ENCODE measurements at places on chromosomes 16 and 17.

DNA sequence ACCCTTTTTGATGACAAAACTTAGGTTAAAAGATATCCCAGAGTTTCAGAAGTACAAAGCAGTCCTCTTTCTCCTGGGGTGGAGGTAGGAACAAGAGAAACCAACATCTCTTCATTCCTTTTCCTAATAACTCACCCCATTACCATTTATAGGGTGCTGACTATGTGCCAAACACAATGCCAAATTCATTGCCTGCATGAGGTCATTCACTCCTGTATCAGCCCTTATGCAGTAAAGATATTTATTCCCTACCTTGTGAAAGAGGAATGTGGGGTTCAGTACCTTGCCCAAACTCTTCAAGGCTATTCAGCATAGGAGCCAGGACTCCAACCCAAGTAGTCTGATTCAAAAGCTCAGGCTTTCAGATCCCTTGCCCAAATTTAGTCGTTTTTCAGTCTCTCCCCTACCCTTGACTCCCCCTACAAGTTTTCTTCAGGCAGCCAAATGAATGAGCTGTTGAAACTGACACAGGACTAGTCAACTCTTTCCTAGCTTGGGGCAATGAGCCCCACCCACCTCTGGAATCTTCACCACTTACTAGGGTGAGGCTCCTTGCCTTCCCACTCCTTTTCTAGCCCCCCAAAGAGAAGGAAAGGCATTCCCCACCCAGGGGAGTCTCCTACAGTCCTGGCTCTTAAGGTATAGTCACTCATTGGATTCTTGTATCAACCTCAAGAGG, 5.9 kb downstream of the KRT14 start:
- H3K36me3 ChIP-seq, result no peaks in the 10 kb centered on the region
- H3K27ac ChIP-seq, result no peak overlapping the region
- DNase-seq, result no peak
- H3K4me3 ChIP-seq, result no peak overlapping the region
- H3K4me1 ChIP-seq, result no peaks in the 10 kb centered on the region

DNA sequence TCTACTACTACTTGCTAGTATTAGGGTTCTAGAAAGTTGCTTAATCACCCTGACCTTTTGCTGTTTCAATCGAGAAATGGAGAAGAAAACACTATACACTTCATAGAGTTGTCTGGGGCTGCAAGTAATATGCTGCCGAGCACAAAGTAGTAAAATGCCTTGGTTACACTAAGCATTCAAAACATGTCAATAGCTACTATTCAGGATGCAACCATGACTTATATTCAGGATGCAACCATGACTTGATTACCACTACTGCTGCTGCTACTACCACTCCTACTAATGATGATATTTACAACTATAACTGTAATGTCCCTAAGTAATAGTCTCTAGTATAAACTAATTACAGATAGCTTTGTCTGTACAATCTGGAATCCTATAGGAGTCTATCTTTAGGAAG, 35.3 kb downstream of the ADAMTS18 start:
- no peak overlapping the region for H3K4me3 ChIP-seq
- DNase-seq, result no peak
- no peaks in the 10 kb centered on the region for H3K36me3 ChIP-seq
- no peaks in the 10 kb centered on the region for H3K27me3 ChIP-seq
- H3K4me1 ChIP-seq, result no peaks in the 10 kb centered on the region
- H3K27ac ChIP-seq, result no peak overlapping the region

- DNase-seq, result no peak
- peak overlapping the region; percentile 40 for H3K27ac ChIP-seq
- no peak overlapping the region for H3K4me3 ChIP-seq
- H3K36me3 ChIP-seq, result peaks cover 25% of the 10 kb centered on the region
- peaks cover 57% of the 10 kb centered on the region for H3K4me1 ChIP-seq
Observed at GRCh38 chr16:2043667-2044451, 3.8 kb downstream of the NTHL1 start.

- H3K27ac ChIP-seq, result no peak overlapping the region
- H3K4me1 ChIP-seq, result no peaks in the 10 kb centered on the region
- no peak for DNase-seq
- H3K27me3 ChIP-seq, result no peaks in the 10 kb centered on the region
Observed at GRCh38 chr17:75652341-75652740, 14.6 kb downstream of the RECQL5 start.

DNA sequence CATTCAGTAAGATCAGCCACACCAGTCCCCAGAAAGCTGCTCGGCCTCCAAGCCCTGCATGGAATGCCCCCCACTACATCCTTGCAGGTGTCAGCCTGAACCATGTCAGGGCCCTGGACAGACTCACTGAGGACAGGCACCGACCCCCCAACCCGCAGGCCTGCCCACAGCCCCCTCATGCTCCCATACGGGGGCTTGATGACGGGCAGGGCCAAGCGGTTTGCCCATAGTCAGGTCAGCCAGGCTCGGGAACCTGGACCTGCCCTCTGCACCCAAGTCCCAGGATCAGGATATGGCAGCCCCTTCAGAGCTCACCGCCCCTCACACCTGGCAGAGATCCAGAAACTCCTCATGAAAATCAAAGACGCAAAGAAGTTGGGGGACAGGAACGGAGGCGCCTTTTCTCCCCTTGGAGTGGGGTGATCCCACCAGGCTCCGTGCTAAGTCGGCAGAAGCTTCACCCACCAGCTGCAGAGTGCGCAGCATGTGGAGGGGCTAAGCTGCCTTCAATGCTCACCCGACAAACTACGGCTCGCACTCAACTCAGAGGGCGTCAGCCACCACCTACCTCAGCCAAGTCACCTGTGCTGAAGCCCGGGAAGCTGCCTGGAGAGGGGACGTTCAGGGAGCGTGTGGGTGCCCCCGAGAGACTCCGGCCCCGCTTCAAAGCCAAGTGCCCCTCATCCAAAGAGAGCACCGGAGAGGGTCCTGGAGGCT, 26.5 kb downstream of the GNPTG start:
- peaks cover 16% of the 10 kb centered on the region for H3K36me3 ChIP-seq
- no peak for DNase-seq
- H3K4me3 ChIP-seq, result peak overlapping the region; percentile 57
- H3K27ac ChIP-seq, result peak overlapping the region; percentile 90

- H3K36me3 ChIP-seq, result no peaks in the 10 kb centered on the region
Observed at GRCh38 chr17:1398931-1399678, 917 bp downstream of the YWHAE start.

DNA sequence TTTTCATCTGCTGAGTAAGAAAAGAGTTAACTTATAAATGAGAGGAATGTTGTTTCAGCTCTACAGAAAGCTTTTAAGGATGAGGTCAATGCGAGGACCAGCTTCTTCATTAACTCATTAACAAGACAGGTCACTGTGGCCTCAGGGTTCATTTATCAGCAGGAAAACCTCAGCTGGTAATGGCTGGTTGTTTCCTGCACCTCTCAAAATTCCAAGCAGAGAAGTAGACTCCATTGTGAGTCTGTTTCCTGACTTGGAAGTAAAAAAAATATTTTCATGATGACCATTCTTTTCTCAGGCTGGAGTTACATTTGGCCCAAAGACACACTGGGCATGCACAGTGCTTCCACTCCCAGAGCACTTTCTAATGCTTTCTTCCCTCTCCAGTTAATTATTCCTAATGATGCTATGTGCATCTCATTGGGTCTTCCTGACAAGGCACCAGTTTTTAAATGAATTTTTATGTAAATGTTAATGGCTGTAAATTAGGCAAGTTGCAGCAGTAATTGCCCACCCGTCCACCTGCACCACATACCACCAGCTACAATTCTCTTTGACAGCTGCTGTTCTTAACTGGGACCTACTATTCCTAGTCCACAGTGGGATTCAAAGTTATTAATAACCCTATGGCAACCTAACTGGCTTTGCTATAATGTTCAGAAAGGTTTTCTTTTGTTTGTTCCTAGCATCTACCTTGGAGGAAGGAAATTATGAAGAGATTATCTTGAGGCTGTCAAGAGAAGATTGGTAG, 89.5 kb upstream of the BCAR1 start:
- no peak overlapping the region for H3K4me3 ChIP-seq
- no peak for DNase-seq
- no peaks in the 10 kb centered on the region for H3K36me3 ChIP-seq
- H3K27me3 ChIP-seq, result no peaks in the 10 kb centered on the region
- peak overlapping the region; percentile 10 for H3K27ac ChIP-seq
- peaks cover 41% of the 10 kb centered on the region for H3K4me1 ChIP-seq

GRCh38 chr17:20992987-20993862, 49.6 kb downstream of the USP22 start:
- peak; percentile 85 for DNase-seq
- no peak overlapping the region for H3K27ac ChIP-seq
- H3K4me1 ChIP-seq, result no peaks in the 10 kb centered on the region
- H3K36me3 ChIP-seq, result no peaks in the 10 kb centered on the region
- peak overlapping the region; percentile 22 for H3K4me3 ChIP-seq
- no peaks in the 10 kb centered on the region for H3K27me3 ChIP-seq

- peaks cover 63% of the 10 kb centered on the region for H3K36me3 ChIP-seq
- H3K4me1 ChIP-seq, result peaks cover 6% of the 10 kb centered on the region
- no peak overlapping the region for H3K27ac ChIP-seq
- H3K27me3 ChIP-seq, result no peaks in the 10 kb centered on the region
- H3K4me3 ChIP-seq, result peak overlapping the region; percentile 93
Observed at GRCh38 chr17:82053130-82053529, 1.4 kb downstream of the GPS1 start.

DNA sequence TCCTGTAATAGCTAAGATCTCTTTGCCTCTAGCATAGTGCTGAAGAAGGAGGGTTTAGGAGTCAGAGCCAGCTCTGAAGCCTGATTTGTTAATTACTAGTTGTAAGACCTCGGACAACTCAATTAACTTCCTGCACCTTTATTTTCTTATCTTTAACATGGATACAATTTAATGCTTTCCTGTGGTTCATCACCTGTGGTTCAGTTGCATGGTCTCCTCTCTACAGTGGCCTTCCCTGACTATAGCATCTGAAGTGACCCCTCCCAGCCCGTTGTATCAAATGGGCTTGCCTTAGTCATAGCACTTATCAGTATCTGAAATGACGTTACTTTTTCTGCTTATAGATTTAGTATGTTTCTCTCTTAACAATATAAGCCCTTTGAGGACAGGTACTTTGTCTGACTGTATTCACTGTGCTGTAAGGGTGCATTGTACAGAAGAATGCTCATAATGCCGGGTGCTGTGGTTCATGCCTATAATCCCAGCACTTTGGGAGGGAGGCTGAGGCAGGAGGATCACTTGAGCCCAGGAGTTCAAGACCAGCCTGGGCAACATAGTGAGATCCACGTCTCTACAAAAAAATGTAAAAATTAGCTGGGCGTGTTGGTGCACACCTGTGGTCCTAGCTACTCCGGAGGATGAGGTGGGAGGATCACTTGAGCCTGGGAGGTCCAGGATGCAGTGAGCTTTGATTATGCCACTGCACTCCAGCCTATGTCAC, 2.6 kb upstream of the NDE1 start:
- H3K4me1 ChIP-seq, result peaks cover 20% of the 10 kb centered on the region
- no peaks in the 10 kb centered on the region for H3K36me3 ChIP-seq
- no peak overlapping the region for H3K4me3 ChIP-seq
- no peak overlapping the region for H3K27ac ChIP-seq
- H3K27me3 ChIP-seq, result no peaks in the 10 kb centered on the region

DNA sequence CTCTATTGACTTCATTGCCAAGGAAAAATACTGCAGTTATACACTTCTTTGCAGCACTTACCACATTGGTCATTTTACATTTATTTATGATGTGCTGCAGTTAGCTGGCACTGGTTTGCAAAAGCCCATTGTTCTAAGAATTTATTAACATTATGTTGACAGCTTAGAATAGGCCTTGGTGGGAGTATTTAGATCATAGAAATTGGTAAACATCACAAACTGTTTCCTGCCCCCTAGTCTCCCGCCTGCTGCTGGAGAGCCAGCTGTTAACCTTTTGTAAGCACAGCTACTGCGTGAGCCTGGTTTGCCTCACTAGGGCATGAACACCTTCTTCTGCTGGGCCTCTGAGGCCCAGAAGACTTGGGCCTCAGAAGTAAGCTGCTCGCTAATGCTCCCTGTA, 651.4 kb upstream of the GOT2 start:
- DNase-seq, result no peak
- no peaks in the 10 kb centered on the region for H3K36me3 ChIP-seq
- H3K4me1 ChIP-seq, result no peaks in the 10 kb centered on the region
- no peak overlapping the region for H3K4me3 ChIP-seq
- H3K27ac ChIP-seq, result no peak overlapping the region
- no peaks in the 10 kb centered on the region for H3K27me3 ChIP-seq

DNA sequence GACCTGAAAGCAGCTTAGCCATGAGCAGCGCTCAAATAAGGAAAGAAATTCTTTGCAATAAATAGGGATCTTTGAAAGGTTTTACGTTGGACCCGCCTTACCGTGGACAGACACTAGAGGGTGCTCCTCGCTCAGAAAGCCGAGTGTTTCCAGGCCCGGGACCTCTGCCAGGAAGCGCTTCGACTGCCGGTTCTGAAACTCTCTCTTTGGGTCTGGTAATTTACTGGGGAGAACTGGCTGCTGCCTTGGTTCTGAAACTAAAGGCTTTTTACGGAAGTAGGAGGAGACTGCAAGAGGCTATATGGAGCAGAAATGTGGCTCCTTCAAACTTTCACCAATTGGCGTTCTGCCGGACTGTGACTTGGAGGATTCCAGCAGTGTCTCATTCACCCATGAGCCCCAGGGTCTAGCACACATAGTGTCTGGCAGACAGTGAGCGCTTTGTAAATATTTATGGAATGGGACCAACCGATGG, 45.6 kb upstream of the HOXB9 start:
- DNase-seq, result peak; percentile 68
- no peaks in the 10 kb centered on the region for H3K36me3 ChIP-seq
- H3K4me3 ChIP-seq, result peak overlapping the region; percentile 23
- H3K27ac ChIP-seq, result no peak overlapping the region

- H3K4me3 ChIP-seq, result peak overlapping the region; percentile 69
- no peak for DNase-seq
- no peaks in the 10 kb centered on the region for H3K4me1 ChIP-seq
- peaks cover 18% of the 10 kb centered on the region for H3K36me3 ChIP-seq
Observed at GRCh38 chr16:69754143-69754468, 620 bp downstream of the NOB1 start.

DNA sequence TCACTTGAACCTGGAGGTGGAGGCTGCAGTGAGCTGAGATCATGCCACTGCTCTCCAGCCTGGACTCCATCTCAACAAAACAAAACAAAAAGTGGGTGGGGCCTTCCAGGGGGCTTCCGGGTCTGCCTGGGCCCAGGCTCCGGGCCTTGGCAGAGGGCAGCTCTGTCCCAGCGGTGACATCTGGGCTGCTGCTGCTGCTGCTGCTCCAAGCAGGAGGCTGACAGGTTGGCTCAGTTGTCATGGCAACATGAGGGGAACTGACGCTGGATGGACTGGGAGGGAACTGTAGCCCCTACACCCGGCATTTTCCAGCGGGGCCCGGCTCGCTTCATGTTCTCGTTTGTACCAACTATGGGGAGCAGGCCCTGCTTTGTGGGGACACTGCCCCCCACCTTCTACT, 4.0 kb downstream of the BAIAP3 start:
- H3K27ac ChIP-seq, result no peak overlapping the region
- peaks cover 22% of the 10 kb centered on the region for H3K4me1 ChIP-seq
- H3K36me3 ChIP-seq, result no peaks in the 10 kb centered on the region
- peaks cover 13% of the 10 kb centered on the region for H3K27me3 ChIP-seq
- DNase-seq, result no peak

DNA sequence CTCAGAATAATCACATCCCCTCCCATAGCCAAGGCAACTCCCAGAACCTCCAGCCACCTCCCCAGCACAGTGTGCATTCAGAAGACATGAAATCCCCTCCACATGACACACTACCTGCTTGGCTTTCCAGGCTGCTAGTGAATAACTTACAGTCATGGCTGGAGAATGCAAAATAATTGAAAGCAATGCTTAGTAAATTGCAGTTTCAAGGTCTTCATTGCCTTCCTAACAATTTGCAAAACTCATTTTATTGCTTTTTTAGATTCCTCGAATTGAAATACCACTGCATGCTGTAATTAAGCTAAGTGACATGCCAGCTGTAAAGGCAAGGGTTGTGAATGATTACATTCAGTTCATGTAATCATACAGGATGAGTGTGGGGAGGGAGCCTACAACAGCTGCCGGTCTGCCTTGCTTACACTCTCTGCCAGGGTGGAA, 29.0 kb upstream of the HOXB13 start:
- H3K4me3 ChIP-seq, result no peak overlapping the region
- H3K27ac ChIP-seq, result no peak overlapping the region
- peaks cover 99% of the 10 kb centered on the region for H3K27me3 ChIP-seq
- DNase-seq, result peak; percentile 9
- H3K36me3 ChIP-seq, result no peaks in the 10 kb centered on the region

Data from tibial artery (tissue), 4 donors.